ENCODE measurements at places on chromosomes 5 and 9. TPM values are rescaled to one million over a fixed set of nuclear protein-coding genes. Genes with fewer than 3 reads are reported as not detected.

The ABITRAM gene
- 4.8 TPM for total RNA-seq

DNA sequence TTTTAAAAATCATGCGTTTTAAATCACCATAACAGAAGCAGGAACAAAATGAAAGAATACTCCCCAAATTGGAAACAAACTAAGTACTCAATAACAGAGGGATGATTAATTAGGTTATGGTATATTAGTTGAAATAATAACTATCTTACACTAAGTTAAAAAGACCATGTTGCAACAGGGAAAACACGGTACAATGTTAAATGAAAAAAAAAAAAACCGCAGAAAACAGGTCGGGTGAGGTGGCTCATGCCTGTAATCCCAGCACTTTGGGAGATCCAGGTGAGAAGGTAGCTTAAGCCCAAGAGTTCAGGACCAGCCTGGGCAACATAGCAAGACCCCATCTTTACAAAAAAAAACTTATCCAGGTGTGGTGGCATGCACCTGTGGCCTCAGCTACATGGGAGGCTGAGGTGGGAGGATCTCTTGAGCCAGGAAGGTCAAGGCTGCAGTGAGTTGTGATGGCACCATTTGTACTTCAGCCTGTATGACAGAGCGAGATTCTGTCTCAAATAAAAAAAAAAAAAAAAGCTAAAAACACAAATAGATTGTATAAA is 2.4 kb upstream of the PTPN3 start:
- DNase-seq = no peak

The ORM2 gene
- not detected for total RNA-seq

DNA sequence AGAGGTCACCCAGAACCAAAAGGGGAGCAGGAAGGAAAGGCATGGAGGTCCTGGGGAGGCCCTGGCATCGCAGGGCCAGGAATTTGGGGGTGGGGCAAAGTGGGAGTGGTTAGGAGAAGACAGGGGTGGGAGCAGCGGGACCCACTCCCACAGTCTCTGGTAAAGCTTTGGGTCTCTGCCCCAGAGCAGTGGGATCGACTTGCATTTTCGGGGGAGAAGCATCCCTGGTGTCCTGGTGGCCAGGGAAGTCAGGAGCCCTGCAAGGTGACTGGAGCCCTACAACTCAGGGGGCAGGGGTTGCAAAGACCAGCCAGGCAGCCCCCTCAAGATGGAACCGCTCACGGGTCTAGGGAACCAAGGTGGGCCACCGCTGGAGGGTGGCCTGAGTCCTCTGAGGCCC is 22.4 kb upstream of the GTF3C5 start:
- no peak for DNase-seq

GRCh38 chr9:136024696-136025316 is 63.6 kb upstream of the UBAC1 start:
- no peak for DNase-seq

The DRD1 gene
- total RNA-seq = not detected

DNA sequence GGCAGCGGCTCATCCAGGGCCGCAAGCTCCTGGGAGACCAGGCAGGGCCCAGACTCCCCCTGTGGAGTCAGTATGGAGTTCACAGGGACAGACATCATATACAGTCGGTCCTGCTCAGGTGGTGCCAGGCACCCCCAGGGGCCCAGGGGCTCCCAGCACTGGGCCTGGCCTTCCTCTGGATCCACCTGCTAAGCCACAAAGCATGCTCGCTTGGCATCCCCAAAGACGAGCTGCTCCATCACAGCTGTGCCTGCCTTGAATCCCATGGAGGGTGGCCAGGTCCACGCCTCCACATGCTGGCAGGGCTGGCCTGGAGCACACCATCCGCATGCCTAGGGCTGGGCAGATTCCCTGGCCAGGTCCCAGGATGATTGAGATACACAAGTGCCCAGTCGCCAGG is 4.6 kb downstream of the BICD2 start:
- no peak for DNase-seq

DNA sequence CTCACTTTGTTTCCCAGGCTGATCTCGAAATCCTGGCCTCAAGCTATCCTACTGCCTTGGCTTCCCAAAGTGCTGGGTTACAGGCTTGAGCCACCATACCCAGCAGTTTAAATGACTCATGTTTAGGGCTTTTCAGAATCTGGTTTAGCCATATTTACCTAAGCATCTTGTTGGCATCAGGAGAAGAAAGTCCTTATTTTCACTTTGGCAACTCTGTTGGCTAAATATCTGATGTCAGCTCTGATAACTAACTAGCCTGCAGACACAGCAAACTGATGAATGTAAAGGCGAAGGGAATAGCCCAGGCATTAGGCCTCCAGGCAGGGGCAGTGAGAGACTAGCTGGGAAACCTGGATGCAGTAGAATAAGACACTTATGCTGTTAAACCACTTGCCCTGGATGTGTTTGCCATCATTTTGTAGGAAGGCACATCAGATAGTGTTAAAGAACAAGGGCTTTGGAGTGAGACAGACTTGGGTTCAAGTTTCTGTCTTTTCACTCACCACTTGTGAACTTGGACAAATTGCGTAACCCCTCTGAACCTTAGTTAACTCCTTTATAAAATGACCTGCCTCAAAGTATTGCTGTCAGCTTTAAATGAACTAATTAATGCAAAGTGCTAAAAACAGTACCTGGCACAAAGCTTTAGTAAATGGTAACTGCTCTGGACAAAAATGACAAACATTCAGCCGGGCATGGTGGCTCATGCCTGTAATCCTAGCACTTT is 34.7 kb upstream of the GARNL3 start:
- no peak for DNase-seq

The TAS2R1 gene
- not detected for total RNA-seq

- DNase-seq = no peak
These were observed at the start of gene FAT2 for GRCh38 chr5:151591144-151591819. FAT2 (minus strand) TSS chr5:151591331; CDS start chr5:151568931, 22,400 bp downstream.

GRCh38 chr5:132444841-132445639 is 45.5 kb downstream of the IRF1 start:
- no peak for DNase-seq

GRCh38 chr9:88572684-88573083 is 37.7 kb downstream of the NXNL2 start:
- no peak for DNase-seq

DNA sequence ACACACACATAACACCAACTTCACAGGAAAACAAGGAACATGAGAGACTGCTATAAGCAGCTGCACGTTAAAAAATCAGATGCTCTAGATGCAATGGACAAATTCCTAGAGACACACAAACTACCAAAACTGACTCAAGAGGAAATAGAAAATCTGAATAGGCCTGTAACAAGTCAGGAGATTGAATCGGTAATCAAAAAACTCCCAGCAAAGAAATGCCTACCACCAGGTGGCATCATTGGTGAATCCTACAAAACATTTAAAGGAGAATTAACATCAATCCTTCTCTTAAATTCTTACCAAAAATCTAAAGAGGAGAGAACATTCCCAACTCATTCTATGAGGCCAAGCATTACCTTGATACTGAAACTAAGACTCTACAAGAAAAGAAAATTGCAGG is 54.9 kb downstream of the NDST1 start:
- peak; percentile 70 for DNase-seq

The MCC gene
- total RNA-seq = under 0.01 TPM

DNA sequence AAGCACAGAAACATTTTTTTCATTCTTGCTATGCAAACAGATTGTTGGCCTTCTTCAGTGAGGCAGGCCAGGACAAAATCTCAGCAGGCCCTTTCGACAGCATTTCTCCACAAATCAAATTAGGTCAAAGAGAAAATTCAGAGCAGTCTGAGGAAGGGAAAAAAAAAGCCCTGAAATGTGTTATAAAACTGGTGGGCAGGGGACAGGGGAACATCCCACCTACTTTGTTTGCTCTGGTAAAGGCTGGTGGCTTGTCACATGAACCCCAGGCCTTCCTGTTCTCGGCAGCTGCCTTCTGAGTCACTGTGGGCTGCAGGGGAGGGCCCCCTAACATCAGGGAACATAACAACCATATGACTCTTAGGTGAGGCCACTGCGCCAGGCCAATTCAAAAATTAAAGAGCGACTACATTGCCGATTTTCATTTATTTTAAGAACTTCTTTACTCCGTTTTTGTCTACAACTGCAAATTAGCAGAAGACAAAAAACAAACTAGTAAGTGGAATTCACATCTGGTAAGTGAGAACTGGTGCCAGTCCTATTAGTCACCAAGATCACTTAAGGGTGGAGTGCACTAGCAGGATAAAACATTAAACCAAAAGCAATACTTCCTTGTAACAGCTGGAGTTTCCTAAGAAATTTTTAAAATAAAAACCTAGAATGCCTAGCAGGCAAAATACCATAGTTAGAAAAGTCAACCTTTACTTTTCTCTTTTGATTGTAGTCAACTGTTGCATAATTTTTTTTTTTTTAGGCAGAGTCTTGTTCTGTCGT is 46.2 kb upstream of the DENND4C start:
- DNase-seq = no peak

The HTR4 gene
- total RNA-seq = under 0.01 TPM

DNA sequence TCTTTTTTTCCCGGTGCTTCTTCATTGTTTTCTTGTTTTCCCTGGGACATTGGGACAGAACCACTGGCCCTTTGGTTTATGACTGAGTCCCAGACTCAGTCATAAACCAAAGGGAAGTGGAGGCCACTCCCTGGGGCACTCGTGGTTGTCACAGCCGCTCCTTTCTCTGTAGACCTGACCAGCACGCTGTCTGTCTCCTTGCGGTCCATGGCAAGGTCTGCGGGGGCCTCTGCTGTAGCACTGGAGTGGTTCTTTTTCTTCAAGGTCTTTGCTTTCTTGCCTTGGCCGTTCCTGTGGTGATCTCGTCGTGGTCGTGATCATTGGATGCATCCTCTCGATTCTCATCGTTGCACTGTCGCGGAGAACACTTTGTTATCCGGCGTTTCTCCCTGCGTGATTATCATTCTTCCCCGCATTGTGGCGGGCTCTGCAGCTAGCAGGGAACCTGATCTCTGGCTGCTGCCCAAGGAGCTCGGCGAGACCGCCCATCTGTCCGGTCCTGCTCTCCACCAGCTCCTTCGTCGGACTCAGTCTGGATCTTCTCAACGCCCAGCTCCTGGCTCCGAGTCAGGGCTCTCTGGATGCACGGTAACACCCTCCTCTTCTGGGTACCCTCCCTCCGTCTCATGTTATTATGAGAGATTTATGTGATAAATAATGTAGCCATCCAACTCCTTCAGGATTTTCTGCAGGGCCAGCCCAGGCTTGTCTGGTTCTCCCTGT is 43.5 kb upstream of the MPDZ start:
- no peak for DNase-seq

GRCh38 chr9:88980740-88981203 is 10.5 kb upstream of the S1PR3 start:
- no peak for DNase-seq

The CAPSL gene
- total RNA-seq = not detected

The PRLR gene
- under 0.01 TPM for total RNA-seq

GRCh38 chr9:127763918-127764384 is 14.5 kb downstream of the SH2D3C start:
- no peak for DNase-seq

The DMRT3 gene
- under 0.01 TPM for total RNA-seq

DNA sequence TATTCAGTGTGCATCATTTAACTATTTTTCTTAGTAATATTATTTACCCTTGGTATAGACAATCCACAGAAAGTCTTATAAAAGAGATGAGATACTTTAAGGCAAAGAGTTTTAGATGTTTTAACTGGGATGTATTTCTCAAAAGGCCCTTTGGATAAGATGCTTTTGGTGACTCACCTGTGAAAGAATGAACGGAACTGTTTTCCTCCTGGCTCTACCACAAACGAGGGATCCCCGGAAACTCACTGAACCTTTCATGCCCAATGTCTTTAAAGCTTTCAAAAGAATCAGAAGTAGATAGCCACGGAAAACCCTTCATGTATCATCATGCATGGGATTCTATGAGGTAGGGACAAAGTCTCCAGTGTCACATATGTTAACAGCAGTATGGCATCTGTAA is 1.6 kb downstream of the ZNF782 start:
- no peak for DNase-seq

DNA sequence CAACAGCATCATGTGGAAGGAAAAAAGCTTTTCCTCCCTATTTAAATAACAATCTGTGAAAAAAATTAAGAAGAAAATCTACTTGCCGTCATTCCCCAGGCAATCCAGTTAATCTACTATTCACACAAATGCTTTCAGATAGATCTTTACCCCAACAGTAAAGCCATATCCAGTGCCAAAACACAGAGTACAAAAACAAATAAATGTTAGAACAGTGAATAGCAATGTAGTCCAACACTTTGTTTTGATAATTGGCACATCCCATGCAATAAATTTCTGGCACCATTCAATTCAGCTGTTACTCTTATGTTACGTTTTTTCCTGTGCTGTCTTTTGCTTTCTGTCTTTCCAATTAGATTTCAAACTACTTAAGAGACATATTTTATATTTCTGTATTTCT is 2245.5 kb upstream of the WWC1 start:
- DNase-seq = no peak
